Lung microvascular endothelial cell (primary cell): ENCODE measurements at places on chromosomes 1 and 21.

GRCh38 chr1:176801514-176802020, 338.6 kb downstream of the PAPPA2 start:
- no peak for DNase-seq

DNA sequence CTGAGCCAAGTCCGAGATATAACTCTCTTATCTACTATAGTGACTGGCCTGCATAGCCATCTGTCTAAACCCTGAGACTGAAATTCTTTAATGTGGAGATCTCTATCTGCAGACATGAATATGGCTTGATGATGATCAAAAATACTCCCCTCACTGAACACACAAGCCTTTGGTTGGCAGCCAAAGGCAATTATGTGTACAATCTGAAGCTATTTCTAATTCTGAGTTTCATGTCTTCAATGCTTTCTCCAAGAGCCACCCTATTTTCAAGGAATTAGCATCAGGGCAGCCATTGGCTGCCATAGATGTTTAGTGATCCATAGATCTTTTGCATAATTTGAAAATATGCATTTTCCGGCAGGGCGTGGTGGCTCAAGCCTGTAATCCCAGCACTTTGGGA, 168.2 kb downstream of the TGFB2 start:
- no peak for DNase-seq

DNA sequence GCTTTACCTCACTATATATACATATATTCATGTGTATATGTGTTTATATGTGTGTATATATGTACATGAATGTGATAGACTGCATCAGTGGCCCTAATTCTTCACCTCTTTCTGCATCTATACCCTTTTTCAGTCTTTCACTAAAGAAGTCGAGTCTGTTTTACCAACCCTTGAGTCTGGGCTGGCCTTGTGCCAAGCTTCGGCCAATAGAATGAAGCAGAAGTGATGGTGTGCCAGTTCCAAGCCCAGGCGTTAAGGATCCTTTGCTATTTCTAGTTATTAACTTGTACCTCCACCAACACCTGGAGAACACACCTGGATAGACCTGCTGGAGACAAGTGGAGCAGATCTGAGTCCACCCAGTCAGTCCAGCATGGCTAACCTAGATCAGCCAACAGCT, 61.6 kb upstream of the PPM1J start:
- no peak for DNase-seq

GRCh38 chr1:246216906-246217305, 290.2 kb downstream of the SMYD3 start:
- DNase-seq, result no peak
